ENCODE measurements at places on chromosomes 11 and 22.

DNA sequence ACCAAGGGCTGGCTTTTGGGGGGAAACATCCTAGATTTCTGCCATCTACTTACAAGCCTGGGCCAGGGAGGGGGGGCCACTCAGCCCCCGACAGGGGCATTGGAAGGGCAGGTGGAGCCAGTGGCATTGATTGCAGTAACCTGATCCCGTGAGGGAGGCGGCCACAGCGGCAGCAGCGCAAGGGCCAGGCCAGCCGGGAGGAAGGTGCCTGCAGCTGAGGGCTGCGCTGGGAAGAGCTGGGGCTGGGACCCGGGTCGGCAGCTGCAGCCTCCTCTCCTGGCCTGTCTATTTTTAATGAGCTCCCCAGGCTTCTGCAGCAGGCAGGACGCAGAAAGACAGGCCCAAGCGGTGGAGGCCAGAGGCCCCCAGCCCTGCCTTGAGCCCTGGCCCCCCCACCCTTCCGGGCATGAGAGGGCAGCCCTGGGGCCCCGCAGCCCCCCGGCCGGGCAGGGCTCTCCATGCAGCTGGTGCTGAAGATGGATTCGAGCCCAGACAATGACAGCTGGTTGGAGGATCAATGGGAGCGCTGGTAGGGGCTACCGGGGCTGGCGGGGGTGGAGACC is 10.6 kb downstream of the FREY1 start:
- H3K36me3 ChIP-seq: no peaks in the 10 kb centered on the region
- no peak for DNase-seq
- H3K27ac ChIP-seq: no peak overlapping the region
- H3K4me3 ChIP-seq: no peak overlapping the region
- peaks cover 7% of the 10 kb centered on the region for H3K4me1 ChIP-seq
- H3K27me3 ChIP-seq: peaks cover 31% of the 10 kb centered on the region

DNA sequence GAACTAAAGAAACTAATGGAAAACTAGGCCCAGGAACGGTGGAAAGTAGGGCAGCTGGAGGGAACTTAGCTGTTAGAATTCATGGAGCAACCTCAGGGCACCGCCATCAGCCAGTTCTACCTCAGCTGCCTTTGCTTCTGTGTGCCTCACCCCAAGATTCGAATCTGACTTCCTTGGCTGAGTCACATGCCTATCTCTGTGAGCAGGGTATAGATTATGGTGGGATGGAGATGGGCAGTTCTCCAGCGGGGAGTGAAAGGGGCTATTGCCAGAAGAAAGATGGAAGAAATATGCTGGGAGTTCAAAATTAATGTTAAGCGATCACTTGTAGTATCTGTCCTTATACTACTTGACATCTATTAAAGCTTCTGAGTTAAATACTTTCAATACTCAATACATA is 18.9 kb upstream of the VWA5A start:
- no peaks in the 10 kb centered on the region for H3K36me3 ChIP-seq
- H3K4me3 ChIP-seq: no peak overlapping the region
- no peak for DNase-seq
- H3K27ac ChIP-seq: no peak overlapping the region
- no peaks in the 10 kb centered on the region for H3K4me1 ChIP-seq
- peaks cover 20% of the 10 kb centered on the region for H3K27me3 ChIP-seq

- DNase-seq: no peak
- H3K27ac ChIP-seq: no peak overlapping the region
- peaks cover 4% of the 10 kb centered on the region for H3K27me3 ChIP-seq
- no peak overlapping the region for H3K4me3 ChIP-seq
Observed at GRCh38 chr11:22302368-22302767, 35.8 kb upstream of the SLC17A6 start.

- no peaks in the 10 kb centered on the region for H3K36me3 ChIP-seq
- no peak overlapping the region for H3K4me3 ChIP-seq
- no peaks in the 10 kb centered on the region for H3K4me1 ChIP-seq
- H3K27ac ChIP-seq: no peak overlapping the region
- no peak for DNase-seq
- no peaks in the 10 kb centered on the region for H3K27me3 ChIP-seq
Observed at GRCh38 chr11:125085301-125086081, 22.4 kb downstream of the SLC37A2 start.

DNA sequence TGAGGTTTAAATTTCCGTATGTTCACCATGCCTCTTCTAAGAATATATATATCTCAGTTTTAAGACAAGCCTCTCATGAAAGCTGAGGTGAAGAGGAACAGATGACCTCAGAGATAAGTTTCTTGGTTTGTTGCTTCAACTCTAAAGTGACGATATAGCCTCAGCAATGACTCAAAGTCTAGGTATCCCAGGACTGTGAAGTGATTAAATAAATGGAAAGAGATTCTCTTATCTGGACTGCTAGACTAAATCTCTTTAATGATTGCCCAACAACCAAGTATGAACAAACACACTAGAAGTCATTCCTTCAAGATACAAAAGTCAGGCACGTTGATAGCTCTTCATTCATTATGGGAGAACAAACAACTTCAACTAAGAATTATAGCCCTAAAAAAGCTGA is 15.3 kb downstream of the CADM1 start:
- H3K4me1 ChIP-seq: no peaks in the 10 kb centered on the region
- no peak overlapping the region for H3K4me3 ChIP-seq
- no peak overlapping the region for H3K27ac ChIP-seq
- H3K36me3 ChIP-seq: no peaks in the 10 kb centered on the region
- DNase-seq: no peak

- H3K4me1 ChIP-seq: no peaks in the 10 kb centered on the region
- no peak for DNase-seq
- H3K27ac ChIP-seq: no peak overlapping the region
- H3K4me3 ChIP-seq: no peak overlapping the region
- H3K36me3 ChIP-seq: no peaks in the 10 kb centered on the region
- H3K27me3 ChIP-seq: no peaks in the 10 kb centered on the region
Observed at GRCh38 chr11:100789500-100789899, 102.4 kb downstream of the ARHGAP42 start.

DNA sequence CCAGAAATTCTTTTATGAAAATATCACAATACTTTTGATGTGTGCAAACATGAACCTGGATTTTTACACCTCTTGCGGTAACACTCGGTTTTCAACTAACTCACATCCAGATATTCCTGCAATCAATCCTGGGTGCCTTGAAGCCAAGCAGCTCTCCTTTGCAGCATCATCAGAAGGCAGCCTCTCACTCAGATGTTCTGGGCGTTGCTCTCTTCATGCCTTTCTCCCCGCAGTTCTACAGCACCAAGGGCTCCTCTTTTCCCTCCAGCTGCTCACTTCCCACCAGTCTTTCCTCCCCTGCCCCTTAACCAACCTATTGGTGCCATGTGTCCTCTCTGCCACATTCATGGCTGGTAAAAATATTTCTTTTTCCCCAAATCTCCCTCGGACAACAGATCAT is 2.9 kb downstream of the FAM181B start:
- no peak for DNase-seq
- H3K27ac ChIP-seq: no peak overlapping the region
- peaks cover 6% of the 10 kb centered on the region for H3K4me1 ChIP-seq
- H3K36me3 ChIP-seq: no peaks in the 10 kb centered on the region

GRCh38 chr22:22215659-22216449 is 28.7 kb upstream of the VPREB1 start:
- H3K27me3 ChIP-seq: no peaks in the 10 kb centered on the region
- no peak overlapping the region for H3K27ac ChIP-seq
- DNase-seq: no peak
- peaks cover 15% of the 10 kb centered on the region for H3K4me1 ChIP-seq
- no peak overlapping the region for H3K4me3 ChIP-seq

GRCh38 chr11:95456714-95457491 is 225.9 kb upstream of the SESN3 start:
- no peak for DNase-seq
- no peaks in the 10 kb centered on the region for H3K36me3 ChIP-seq
- H3K4me1 ChIP-seq: peaks cover 12% of the 10 kb centered on the region
- H3K27ac ChIP-seq: no peak overlapping the region
- no peaks in the 10 kb centered on the region for H3K27me3 ChIP-seq
- no peak overlapping the region for H3K4me3 ChIP-seq

GRCh38 chr11:45674481-45675190 is 9.2 kb upstream of the CHST1 start:
- no peak overlapping the region for H3K4me3 ChIP-seq
- no peaks in the 10 kb centered on the region for H3K36me3 ChIP-seq

DNA sequence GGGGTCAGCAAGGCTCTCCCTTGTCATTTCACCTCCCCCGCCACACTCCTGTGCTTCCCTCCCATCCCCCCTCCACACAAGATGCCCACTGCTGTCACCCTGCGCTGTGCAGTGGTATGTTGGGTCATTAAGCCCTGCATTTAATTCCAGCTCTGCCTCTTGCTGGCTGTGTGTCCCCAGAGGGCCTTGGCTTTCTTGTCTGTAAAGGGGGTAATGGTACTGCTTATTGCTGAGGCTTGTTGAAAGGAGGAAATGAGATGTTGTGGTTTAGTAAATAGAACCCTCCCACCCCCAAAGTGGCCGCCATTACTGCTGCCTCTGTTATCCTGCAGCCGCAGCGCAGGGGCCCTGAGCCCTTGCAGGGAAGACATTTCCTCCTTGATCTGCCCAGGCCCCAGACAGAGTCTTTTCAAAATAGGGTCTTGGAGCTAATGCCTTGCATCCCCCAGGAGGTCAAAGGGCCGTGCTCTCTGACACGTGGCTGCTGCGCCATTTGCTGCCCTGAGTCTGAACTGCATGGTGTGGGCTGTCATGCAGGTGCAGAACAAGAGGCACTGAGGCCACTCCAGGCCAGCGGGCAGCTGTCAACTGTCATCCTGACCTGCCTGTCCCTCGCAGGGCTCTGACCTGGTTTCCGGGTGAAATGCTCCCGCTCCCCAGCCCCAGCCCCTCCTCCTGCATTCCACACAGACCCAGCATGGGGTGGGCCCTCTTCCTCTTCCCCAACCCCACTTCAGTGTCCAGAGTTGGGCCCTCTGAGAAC is 18.7 kb downstream of the PVALB start:
- no peak for DNase-seq
- no peak overlapping the region for H3K4me3 ChIP-seq
- H3K4me1 ChIP-seq: no peaks in the 10 kb centered on the region
- no peak overlapping the region for H3K27ac ChIP-seq
- no peaks in the 10 kb centered on the region for H3K36me3 ChIP-seq
- H3K27me3 ChIP-seq: peaks cover under 1% of the 10 kb centered on the region
